ENCODE measurements at places on chromosomes 6 and 20.

- DNase-seq, result no peak
Measured at GRCh38 chr20:8216375-8217200, 84.5 kb downstream of the PLCB1 start.

- DNase-seq, result no peak
Measured at GRCh38 chr6:167079853-167080297, 43.0 kb upstream of the CCR6 start.

DNA sequence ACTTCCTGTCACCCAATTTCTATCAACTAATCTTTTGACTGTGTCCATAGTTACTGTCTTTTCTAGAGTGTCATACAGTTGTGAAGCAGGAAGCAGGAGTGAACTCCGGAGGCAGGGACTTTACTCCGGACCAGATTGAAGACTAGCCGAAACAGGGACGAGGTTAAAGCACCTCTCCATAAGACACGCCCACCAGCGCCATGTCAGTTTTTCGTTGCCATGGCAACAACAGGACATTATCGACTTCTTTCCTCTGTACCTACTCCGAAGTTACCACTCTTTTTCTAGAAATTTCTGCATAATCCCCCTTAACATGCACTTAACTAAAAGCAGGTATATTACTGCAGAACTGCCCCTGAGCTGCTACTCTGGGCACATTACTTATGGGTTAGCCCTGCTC lies 25.2 kb downstream of the TRIM38 start:
- no peak for DNase-seq

GRCh38 chr6:75472885-75473284 lies 20.7 kb downstream of the FILIP1 start:
- DNase-seq, result no peak

- DNase-seq, result no peak
Measured at GRCh38 chr20:54231036-54231435, 23.1 kb downstream of the PFDN4 start.

GRCh38 chr20:4375881-4376280 lies 345.8 kb upstream of the PRND start:
- DNase-seq, result no peak

DNA sequence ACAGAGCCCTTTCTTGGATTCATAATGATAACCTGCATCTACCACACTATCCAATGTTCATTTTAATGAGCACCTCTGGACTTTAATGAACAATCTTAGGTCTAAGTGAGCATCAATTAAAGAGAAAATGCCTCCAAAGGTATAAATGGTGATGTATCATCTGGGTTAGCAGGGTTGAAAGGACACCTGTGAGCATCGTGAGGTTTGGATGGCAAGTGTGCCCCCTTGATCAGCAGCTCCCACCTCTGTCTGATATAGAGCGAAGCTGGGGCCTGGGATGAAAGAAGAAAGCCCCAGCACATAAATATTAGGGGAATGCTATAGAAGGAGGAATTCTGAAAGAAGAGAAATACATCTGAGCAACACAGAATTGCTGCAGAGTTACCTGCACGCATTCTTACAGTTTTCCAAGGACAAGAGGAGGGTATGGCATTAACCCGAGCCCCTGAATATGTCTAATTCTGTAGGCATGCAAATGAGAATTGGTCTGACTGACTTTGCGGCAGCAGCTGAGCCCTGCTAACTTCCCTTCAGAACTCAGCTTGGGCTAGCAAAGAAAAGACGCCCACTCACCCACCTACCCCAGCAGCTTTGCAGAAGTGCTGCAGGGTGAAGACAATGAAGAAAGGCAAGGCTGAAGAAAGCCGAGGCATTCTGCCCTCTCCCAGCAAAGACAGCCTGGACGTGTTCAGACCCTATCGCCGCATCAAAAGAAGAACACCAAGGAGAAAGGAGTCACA lies 136.2 kb downstream of the GMPR start:
- no peak for DNase-seq

Data from BE2C (cell line).